ENCODE measurements at places on chromosomes 5 and 9.
A peak's percentile ranks its signal among the peaks of the same experiment; 100 is the strongest.

- no peak for DNase-seq
Measured at GRCh38 chr9:130348341-130348740, 82.8 kb downstream of the HMCN2 start.

GRCh38 chr5:32812399-32812798 lies 101.3 kb downstream of the NPR3 start:
- DNase-seq: no peak

DNA sequence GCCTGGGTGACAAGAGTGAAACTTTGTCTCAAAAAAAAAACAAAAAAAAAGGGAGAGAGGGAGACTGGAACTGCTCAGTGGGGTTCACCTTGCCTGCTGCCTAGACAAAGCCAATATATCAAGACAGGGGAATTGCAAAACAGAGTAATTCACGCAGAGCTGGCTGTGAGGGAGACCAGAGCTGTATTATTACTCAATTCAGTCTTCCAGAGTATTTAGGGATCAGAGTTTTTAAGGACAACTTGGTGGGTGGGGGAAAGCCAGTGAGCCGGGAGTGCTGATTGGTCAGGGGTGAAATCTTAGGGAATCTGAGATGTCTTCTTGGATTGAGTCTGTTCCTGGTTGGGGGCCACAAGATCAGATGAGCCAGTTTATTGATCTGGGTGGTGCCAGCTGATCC lies 25.6 kb upstream of the SPIN1 start:
- no peak for DNase-seq

DNA sequence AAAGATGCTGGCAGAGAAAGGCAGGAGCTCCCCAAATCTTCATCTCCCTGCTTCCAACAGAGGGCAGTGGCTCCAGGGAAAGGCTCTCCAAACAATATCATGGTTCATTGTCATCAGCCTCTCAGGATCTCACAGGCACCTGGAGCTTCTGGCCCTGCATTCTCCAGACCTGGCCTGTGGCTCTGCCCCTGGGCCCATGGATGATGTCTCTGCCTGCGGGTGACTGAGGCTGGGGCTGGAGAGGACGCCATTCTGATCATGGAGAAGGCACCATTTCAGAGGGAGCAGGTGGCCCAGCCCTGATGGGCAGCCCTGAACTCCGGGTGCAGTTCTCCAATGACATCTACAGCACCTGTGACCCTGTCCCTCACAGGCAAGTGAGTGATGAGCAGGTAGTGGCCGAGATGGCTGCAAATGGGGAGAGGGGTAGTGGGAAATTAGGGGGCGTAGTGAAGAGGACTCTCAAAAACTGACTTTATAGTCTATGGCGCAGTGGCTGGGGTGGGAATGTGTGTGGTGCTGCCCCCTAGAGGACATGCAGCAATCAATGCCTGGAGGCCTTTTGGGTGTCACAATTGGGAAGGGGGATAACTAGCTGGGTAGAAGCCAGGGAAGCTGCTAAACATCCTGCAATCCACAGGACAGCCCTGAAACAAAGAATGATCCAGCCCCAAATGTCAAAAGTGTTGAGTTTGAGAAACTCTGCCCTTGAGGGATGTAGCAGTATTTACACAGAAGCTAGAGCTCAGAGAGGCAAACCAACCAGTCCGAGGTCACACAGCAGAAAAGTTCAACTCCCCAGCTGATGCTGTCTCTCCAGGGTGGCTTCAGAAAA lies 3.2 kb downstream of the SH3PXD2B start:
- peak; percentile 45 for DNase-seq

DNA sequence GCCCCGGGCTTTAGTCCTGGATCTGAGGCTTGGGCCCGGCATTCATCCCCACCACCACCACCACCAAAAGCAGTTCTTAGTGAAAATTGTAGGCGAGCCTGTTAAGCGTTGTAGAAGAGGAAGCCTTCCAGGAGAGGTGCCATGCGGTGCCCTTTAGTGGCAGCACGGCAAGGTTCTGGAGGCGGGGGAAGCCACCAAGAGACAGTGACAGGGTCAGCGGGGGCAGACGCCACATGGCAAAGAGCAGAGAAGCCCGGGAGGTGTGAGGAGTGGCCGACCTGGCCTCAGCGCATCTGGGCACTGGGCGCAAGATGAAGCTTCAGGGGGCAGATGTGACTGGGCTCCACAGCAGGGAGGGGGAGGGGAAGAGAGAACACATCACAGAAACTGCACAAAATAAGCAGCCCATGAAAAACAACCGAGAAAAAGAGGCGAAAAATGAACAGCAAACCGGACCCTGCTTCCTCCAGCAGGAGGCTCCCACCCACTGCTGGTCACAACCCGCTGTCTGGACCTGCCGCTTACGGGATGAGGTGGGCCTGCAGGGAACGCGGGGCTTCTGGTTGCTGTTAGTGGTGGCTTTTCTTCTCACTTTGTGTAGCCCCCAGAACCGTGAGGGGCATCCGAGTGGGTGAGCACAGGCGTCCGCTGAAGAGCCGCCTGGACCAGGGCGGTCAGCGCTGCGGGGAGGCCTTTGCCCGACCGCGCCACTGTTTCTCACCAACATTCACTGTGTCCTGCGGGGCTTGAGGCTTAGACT lies 4.3 kb downstream of the LRRC14B start:
- DNase-seq: no peak

- DNase-seq: no peak
Measured at GRCh38 chr9:135891027-135891631, 16.2 kb downstream of the CAMSAP1 start.

DNA sequence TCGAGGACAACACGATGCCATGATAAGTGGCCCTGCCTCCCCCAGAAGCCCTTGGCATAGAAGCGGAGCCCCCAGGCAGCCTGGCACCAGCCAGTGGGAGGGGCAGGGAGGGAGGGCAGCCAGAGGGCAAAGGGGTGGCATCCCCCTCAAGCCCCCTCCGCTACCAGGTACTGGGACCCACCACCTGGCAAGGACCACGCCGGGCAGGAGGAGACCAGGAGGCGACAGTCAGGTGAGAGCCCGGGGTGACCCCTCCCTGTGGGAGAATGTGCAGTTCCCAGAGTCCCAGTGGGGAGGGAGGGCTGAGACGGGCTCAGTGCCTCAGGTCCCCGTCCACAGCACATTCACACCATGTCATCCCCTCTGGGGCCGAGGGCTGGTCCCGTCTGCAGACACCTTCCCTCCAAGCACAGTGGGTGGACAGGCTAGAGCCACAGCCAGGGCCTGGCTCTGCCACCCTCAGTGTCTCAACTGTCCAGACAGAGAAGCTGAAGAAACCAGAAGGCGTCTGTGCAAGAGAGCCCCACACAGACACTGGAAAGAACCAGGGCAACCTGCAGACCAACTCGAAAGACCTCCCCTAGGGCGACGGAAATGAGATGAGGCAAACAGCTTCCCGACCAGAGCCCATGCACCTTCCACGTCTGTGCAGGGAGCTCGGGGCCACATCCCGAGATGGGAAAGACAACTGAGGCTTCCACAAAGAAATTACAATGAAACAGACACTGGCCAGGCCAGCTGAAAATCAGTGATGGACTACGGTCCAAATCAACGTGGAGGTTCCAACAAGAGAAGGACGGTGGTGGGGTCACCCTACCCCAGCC lies 11.1 kb downstream of the BRD3 start:
- DNase-seq: no peak

DNA sequence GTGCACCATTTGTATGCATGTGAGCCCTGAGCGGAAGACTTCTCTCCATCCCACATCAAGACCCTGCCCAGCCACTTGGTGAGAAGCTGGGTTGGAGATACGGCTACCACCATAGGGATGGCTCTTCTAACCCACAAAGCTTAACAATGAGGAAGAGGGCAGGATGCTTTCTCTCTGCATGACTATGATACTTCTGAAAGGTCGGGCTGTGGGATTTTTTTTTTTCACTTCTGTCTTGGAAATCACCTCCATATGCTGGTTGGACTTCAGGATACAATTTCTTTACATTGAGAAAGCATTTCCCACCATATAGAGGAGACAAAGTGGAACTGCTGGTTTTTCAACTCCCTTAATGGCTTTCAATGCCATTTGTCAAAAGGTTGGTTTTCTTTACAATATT lies 30.5 kb downstream of the ZNF366 start:
- DNase-seq: no peak

DNA sequence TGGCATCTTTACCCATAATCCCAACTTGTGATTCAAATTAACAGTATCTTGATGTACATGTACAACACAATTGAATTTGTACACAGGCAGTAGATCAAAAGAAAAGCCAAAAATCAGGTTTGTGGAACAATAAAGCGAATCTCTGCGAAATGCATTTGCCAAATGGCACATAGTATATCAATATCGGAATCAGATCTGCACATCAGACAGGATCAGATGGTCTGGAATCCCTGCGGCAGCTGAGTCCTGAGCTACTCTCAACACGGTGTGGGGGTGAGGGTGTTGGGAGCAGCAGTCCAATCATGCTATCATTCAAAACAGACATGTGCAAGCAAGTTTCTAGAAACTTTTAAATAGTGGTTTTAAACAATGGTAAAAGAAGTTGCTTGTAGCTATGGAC lies 358.3 kb downstream of the SEMA5A start:
- no peak for DNase-seq

- no peak for DNase-seq
Measured at GRCh38 chr9:132672413-132672690, 2.1 kb downstream of the GTF3C4 start.

GRCh38 chr5:123524146-123524545 lies 12.2 kb downstream of the CSNK1G3 start:
- DNase-seq: no peak

DNA sequence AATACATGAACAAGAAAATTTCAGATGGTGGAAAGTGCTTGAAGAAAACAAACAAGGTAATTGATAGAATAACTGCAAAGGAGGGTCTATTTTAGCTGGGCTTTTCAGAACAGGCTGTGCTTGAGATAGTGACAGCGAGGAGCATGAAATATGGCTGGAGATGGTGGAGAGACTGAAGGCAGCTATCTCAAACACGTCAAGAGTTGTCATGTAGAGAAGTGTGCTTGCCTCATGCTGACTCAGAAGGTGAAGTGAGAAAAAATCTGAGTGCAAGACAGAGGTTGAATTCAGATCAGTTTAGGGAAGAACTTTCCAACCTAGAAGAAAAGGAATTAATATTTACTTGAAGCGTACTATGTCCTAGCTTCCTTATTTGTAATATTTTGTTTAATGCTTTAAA lies 115.5 kb upstream of the RANBP3L start:
- DNase-seq: no peak

DNA sequence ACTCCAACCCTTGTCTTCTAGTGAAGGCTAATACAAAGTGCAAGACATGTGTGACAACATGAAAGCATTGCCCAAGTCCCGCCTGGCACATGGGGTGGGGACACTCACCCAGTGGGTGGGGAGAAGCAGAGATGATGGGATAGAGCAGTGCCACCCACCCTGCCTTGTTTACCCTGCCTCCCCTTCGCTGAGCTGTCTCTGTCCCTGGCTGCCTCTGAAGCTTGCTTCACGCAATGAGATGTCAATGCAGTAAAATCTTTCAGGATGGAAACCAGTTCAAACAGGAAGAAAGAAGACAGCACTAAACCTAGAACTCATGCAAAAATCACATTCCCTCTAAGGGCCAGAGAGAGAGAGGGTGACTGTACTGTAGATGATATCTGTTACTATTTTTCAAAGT lies 148.0 kb downstream of the INSYN2B start:
- no peak for DNase-seq

- no peak for DNase-seq
Measured at GRCh38 chr9:5549658-5550650, 39.6 kb downstream of the PDCD1LG2 start.

GRCh38 chr9:114339130-114339908 lies 9.7 kb downstream of the ORM2 start:
- no peak for DNase-seq

DNA sequence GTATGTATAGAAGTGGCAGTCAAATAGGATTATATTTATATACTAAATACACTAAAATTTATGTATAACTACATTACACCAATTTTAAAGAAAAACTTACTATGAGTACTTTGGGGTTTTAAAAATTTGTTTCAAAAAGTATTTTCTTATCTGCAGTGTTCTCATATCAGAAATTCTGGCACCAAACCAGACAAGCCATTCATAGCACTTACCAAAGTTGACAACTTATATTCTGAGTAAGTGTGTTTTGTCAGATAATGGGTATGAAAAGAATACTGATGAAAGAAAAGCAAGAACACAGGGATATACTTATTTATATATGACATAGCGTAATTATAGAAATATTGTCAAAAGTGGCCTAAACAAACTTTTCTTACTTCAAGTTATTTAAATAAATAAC lies 67.5 kb downstream of the SPEF2 start:
- no peak for DNase-seq

GRCh38 chr5:98403131-98403530 lies 370.3 kb upstream of the RGMB start:
- DNase-seq: no peak

DNA sequence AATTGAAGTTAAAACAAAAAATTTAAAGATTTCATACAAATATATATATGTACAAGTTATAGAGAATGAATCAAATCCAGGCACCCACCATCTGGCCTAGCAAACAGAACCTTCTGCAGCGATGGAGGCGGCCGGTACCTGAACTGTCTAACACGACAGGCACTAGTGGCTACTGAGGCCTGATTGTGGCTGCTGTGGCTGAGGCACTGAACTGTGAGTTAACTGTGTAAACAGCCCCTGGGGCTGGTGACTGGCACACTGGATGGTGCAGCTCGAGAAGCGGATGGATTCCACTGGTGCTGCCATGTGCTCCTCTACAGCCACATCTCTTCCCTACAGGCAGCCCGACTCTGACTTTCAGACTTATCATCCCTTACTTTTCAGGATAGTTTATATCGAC lies 82.4 kb downstream of the RAPGEF1 start:
- no peak for DNase-seq

DNA sequence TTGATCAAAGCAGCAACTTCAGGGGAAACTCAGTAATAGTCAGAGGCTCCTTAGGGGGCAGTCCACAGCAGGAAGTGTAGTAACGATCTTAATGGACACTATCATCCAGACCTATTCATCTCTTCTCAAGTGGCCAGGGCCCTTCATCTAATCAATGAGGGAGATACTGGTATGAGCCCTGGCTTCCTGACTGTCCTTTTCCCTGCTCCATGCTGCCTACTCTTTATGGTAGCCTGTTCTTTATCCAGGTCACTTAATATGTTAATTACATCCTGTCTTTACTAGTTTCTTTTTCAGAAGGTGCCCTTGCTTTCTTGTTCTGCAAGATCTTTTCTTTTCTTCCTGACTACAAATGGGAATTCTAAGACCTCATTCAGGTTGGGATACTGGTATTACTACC lies 197.1 kb downstream of the CAVIN4 start:
- DNase-seq: no peak

GRCh38 chr5:42502613-42503470 lies 79.6 kb downstream of the GHR start:
- DNase-seq: no peak

DNA sequence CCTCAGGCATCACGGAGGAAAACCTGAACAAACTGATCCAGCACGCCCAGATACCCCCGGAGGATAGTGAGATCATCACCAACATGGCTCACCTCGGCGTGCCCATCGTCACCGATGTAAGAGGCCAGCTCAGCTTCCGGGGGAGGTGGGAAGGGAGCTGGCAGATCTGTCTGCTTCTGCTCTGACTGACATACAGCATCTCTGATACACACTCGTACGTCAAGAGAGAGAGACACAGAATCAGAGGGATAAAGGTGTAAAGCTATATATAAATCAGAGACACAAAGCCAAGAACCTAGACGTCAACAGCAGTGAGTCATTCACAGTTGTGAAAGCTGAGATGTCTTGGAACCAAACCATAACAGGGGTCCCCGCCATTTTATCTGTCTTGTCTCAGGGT lies 30.1 kb upstream of the CFAP157 start:
- DNase-seq: no peak

All from anterior cingulate cortex (tissue), 58 donors.